GM10248 (cell line): ENCODE measurements at places on chromosomes 12 and 14.

DNA sequence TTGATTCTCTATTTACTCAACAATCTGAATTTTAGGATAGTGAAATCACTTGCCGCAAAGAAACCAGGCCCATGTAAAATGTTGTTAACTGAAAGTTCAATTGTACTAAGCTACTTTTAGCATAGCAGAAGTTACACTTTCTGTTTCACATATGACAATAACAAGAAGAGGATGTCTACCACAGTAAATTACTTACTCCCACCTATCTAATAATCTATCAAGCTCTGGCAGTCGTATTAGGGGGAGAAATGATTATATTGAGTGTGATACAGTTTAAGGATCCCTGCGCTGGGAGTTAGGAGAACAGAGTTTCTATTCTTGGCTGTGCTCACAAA lies 66.5 kb upstream of the CAND1 start:
- peak; percentile 7 for DNase-seq

DNA sequence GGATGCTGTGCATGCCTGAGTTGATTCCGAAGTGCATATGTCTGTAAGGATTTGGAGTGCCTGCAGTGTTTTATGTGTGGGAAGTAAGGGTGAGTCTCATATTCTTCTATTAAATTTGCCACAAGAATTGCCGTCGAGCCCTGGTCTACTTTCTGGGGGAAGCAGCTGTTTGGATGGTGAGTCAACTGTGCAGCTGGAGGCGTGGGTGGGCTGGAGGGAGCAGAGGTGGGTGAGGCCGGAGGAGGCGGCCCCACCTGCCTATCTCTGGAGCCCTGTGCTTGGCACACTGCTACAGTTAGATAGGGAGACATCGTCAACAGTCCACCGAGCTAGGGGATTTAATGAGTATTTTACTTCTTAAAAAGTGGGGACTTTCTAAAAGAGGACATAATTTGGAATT lies 9.7 kb downstream of the GLRX5 start:
- DNase-seq, result no peak

DNA sequence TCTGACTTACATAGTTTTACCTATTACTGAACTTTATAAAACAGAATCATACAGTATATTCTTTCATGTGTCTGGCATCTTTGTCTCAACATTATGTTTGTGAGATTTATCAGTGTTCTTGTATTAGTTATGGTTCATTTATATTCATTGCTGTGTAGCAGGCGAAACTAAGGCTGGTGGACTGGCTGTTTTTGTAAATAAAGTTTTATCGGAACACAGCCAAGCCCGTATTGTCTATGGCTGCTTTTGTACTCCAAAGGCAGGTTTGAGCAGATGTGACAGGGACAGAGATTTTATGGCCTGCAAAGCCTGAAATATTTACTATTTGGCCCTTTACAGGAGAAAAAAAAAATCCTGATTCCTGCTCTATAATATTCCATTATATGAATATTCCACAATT lies 405.8 kb upstream of the RGS6 start:
- DNase-seq, result no peak

- DNase-seq, result no peak
Observed at GRCh38 chr12:117035287-117035686, 63.9 kb downstream of the TESC start.

- no peak for DNase-seq
Observed at GRCh38 chr12:52798003-52798670, 2.2 kb upstream of the KRT3 start.

GRCh38 chr12:47591795-47592194 lies 114.0 kb downstream of the RPAP3 start:
- DNase-seq, result no peak

GRCh38 chr14:64758691-64759554 lies 54.7 kb downstream of the PLEKHG3 start:
- DNase-seq, result no peak

GRCh38 chr12:71223139-71223538 lies 65.3 kb upstream of the TSPAN8 start:
- DNase-seq, result no peak

DNA sequence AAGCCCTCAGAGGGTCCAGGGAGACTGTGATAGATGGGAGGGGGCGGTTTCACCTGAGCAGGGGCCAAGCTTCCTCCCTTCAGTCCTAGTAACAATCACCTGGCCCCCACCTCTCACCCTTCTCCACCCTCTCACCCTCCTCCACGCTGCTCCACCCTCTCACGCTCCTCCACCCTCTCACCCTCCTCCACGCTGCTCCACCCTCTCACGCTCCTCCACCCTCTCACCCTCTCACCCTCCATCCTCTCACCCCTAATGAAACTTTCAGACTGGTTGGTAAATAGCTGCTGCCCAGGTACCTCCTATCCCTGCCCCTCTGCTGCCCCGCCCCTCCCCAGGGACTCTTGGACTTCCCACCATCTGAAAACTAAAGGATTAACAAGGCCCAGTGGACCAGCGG lies 34.2 kb downstream of the NGB start:
- DNase-seq, result no peak

GRCh38 chr14:29035134-29035533 lies 268.5 kb downstream of the FOXG1 start:
- no peak for DNase-seq

- no peak for DNase-seq
Observed at GRCh38 chr14:60214003-60214402, 35.0 kb upstream of the PPM1A start.

- no peak for DNase-seq
Observed at GRCh38 chr14:64476438-64476837, 11.1 kb downstream of the AKAP5 start.

DNA sequence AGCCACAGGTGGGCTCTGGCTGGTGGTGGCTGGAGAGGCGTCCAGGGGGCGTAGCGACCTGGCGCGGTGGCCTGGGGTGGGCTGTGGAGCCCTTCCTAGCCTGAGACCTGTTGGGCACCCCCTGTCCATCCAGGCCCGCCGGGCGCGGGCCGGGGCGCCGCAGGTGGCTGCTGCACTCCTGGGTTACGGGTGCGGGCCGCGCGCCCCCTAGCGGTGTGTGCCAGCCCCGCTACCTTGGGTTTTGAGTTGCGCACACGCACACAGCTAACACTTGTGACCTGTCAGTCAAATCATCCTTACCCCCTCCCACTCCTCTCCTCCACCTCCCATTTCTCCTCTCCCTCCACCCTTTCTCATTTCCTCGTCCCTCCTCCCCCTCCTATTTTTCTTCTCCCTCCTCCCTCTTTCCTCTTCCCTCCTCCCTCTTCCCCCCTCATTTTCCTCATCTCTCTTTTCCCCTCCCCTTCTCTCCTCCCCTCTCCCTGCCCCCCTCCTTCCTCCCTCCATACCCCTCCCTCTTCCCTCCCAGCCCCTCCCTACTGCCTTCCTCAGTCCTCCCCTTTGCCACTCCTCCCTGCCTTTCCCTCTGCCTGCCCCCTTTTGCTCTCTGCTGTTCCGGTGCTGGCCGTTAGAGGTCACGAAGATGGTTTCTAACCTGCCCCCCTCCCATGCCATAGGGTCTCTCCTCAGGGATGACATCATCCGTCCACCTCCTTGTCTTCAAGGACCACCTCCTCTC lies 2.3 kb downstream of the MEG3 start:
- no peak for DNase-seq

DNA sequence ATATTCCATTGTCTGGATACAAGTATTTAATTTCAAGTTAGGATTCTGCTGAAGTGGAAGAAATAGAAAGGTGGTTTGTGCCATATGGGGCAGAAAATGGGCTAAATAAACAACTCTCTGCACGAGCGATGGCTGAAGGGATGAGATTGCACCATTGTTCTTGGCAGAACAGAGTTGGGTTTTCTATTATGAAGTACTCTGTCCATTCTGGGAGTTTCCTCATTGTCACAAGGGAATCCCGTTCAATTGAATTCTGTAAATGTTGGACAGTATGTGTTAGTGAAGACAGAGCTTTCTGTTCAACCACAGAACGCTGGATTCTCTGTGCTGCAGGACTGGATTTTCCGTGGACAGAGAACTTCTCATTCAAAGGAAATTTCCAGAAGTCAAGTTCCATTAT lies 345.5 kb upstream of the PRICKLE1 start:
- DNase-seq, result no peak
